ENCODE measurements at places on chromosomes 5 and 9.

DNA sequence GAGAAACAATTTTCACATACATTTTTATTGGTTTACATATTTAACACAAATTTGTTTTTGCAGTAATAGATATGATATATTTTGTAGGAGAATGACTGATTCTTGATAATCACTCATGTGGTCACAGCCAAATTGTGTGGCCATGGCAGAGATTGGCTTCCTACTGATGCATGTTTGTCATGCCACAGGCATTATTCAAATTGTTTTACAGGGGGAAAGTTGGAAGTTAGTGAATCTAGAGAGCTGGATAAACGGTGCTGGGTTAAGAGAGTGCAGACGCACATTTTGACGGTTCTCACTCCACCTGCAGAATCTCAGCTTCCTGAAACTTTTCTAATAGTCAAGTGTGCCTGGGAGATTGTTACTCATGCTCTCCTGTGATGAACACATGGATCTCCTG, 91.1 kb upstream of the FBN2 start:
- DNase-seq: no peak

GRCh38 chr9:7304627-7304995, 495.0 kb downstream of the DMAC1 start:
- no peak for DNase-seq

DNA sequence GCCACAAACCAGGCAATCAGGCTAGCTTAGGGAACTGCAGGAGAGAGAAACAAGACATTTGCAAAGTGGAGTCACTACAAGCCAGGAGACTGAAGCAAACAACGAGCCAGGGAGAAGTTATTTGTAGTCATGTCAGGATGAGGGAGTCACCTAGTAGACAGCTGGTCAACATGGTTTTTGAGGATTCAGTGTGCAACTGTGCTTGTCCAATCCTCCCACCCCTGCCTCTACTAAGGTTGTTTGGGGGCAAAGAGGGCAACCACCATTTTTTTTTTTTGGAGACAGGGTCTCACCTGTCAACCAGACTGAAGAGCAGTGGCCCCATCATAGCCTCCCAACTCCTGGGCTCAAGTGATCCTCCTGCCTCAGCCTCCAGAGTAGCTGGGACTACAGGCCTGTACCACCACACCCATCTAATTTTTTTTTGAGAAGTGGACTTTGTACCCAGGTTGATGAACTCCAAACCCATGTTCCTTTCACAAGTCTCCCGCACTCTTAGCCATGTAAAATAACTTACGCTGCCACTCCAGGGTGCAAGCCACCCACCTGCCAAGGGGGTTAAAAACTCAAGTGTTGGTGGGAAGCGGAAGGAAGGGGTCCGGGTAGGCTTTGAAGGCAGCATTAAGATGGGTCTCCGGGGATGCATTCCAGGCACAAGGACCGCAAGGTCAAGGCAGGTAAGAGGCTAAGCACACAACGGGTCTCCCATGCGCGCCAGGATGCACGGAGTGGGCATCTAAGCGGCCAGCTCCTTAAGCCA, 995 bp downstream of the RPL35 start:
- DNase-seq: no peak

- DNase-seq: peak; percentile 79
Measured at GRCh38 chr5:32709750-32710549, 1.2 kb upstream of the NPR3 start.

- no peak for DNase-seq
Measured at GRCh38 chr5:39186289-39186688, 33.1 kb downstream of the FYB1 start.

GRCh38 chr5:144284036-144284435, 113.4 kb downstream of the KCTD16 start:
- DNase-seq: no peak

GRCh38 chr5:135398160-135398854, 724 bp downstream of the MACROH2A1 start:
- DNase-seq: no peak

- DNase-seq: peak; percentile 94
Measured at GRCh38 chr9:106069241-106069640, 374.9 kb downstream of the TMEM38B start.

DNA sequence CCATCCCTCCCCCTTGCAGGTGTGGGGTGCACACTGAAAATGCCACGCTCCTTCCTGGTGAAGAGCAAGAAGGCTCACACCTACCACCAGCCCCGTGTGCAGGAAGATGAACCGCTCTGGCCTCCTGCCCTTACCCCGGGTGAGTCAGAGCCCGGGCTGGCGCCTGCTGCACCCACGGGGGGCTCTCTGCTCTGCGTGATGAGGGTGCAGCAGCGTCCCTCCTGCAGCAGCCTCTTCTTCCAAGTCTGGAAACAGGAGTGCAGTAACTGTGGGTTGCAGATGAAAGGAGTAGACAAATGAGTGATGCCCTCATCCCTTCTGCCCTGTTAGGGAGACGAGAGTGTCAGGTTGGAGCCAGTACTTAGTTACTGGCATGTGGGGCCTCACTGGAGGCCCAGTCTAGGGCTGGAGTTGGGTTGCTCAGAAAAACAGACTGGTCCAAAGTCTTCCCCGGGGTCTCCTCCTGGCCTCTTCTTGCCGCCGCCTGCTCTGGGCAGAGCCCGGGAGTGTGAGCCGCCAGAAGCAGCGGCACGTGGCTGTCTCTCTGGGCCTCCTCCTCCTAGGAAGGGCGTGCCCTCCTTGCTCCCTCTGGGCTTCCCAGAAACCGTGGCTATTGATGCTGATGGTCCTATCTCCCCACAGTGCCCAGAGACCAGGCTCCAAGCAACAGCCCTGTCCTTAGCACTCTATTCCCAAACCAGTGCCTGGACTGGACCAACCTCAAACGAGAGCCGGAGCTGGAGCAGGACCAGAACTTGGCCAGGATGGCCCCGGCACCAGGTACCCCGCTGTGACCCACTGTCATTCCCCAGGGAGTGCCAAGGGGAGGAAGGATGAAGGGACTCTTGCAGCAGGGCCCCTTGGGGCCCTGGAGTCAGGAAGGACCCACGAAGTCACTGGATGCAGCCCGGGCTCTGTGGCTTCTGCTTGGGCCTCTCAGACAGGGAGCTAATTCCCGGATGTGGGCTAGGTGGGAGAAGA, 8.4 kb downstream of the GFI1B start:
- DNase-seq: no peak
